Lower leg skin (tissue), 4 donors: ENCODE measurements at places on chromosomes 2 and 18. TPM values are rescaled to one million over a fixed set of nuclear protein-coding genes. Genes with fewer than 3 reads are reported as not detected.

DNA sequence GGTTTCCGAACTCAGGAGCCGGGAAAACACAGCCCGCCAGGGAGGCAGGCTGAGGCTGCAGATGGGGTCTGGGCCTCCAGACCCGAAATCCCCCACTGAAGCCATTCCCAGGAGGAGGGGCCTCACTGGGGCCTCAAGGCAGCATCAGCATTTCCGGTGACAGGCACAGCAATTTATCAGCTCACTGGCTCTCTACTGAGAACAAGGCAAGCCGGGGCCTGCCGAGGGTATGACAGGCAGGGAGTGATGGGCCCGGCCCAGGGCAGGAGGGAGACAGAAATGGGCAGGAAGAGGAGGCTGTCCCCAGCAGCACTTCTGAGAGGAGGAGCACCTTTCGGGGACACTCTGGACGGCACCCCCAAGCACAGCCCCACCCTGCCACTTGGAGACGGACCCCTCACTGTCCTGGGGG is 12.5 kb downstream of the SDC1 start:
- DNase-seq: no peak

CRYBA2 gene
- not detected for total RNA-seq

HOXD4 gene
- not detected for total RNA-seq

FLACC1 gene
- total RNA-seq: 0.69 TPM
